Osteocyte (in vitro differentiated cells): ENCODE measurements at places on chromosomes 5 and 9. TPM values are rescaled to one million over a fixed set of nuclear protein-coding genes. Genes with fewer than 3 reads are reported as not detected.

Gene TPRN
- total RNA-seq: 19.8 and 21.7 TPM in 2 replicates

Gene SLC36A3
- not detected in 2 replicates for total RNA-seq

Gene FRMPD1
- not detected in 2 replicates for total RNA-seq

Gene HINT2
- total RNA-seq: 35.4 and 36.0 TPM in 2 replicates

GRCh38 chr5:35369965-35370790, 139.9 kb upstream of the PRLR start:
- no peaks in the 10 kb centered on the region for H3K36me3 ChIP-seq
- H3K4me3 ChIP-seq: no peak overlapping the region
- DNase-seq: no peak
- H3K4me1 ChIP-seq: no peaks in the 10 kb centered on the region

GRCh38 chr5:78574731-78575161, 73.8 kb downstream of the LHFPL2 start:
- no peak for DNase-seq
- no peak overlapping the region for H3K4me3 ChIP-seq
- peak overlapping the region; percentile 70 for H3K27ac ChIP-seq
- H3K27me3 ChIP-seq: no peaks in the 10 kb centered on the region

Gene TERT
- not detected in 2 replicates for total RNA-seq
